ENCODE measurements at places on chromosomes 13 and 19. TPM values are rescaled to one million over a fixed set of nuclear protein-coding genes. Genes with fewer than 3 reads are reported as not detected.

Gene LYPD3
- total RNA-seq: 2.4 TPM

Gene KCNN4
- 0.72 TPM for total RNA-seq

Gene ZNF582
- 2.8 TPM for total RNA-seq

Gene NECTIN2
- 10.3 TPM for total RNA-seq

Gene CD79A
- 5.6 TPM for total RNA-seq

Gene C19orf73
- 2.3 TPM for total RNA-seq

Gene RNF225
- not detected for total RNA-seq

Gene PEX11G
- total RNA-seq: 0.33 TPM

Gene NXNL1
- not detected for total RNA-seq

Gene POU4F1
- not detected for total RNA-seq

Gene FARP1
- 1.2 TPM for total RNA-seq

DNA sequence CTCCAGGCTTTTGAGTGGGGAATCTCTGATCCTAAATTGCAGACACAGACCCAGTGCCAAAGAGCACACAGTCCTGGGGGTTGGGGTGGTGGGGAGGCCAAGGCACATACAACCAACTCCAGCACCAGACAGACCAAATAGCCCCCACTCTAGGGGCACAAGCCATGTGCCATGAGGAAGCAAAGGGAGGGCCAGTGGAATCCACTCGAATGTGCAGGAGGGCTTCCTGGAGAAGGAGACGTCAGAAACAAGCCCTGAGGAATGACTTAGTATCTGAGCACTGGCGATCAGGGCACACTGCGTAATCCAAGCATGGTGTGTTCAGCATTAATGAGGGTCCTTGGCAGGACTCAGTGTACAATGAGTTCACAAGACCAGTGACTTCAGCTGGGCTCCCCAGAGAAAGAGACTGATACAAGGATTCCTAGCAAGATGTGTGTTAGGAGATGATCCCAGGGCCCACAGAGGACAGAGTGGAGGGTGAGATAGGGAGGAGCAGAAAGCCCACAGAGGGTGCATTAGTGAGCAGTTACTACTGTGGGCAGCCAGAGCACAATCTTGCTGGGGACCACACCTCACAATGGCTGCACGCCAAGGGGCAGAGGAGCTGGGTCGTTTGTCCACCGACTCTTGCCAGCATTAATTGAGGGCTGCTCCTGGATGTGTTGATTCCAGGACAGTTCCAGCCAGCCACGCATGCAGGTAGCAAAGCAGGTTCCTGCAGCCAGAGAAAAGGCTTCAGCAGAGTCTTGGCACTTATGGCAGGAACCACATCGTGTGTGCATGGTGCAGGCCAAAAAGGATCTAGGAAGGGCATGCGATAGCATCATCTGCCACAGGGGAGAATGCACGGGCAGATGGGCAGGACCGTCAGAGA lies 152.6 kb upstream of the VSTM2B start:
- H3K36me3 ChIP-seq: no peaks in the 10 kb centered on the region
- no peak overlapping the region for H3K4me3 ChIP-seq
- DNase-seq: no peak
- H3K4me1 ChIP-seq: no peaks in the 10 kb centered on the region

GRCh38 chr19:17602872-17603510 lies 47.5 kb downstream of the COLGALT1 start:
- no peaks in the 10 kb centered on the region for H3K36me3 ChIP-seq
- no peak overlapping the region for H3K4me3 ChIP-seq
- H3K27me3 ChIP-seq: peaks cover 7% of the 10 kb centered on the region
- no peak for DNase-seq

GRCh38 chr19:11239377-11240000 lies at the start of gene ANGPTL8:
ANGPTL8 (plus strand) TSS chr19:11239619; CDS start chr19:11239638, 19 bp downstream.
- H3K36me3 ChIP-seq: no peaks in the 10 kb centered on the region
- peaks cover 8% of the 10 kb centered on the region for H3K4me1 ChIP-seq
- DNase-seq: no peak
- H3K27me3 ChIP-seq: no peaks in the 10 kb centered on the region
- no peak within 1 kb of the TSS for H3K27ac ChIP-seq

- no peaks in the 10 kb centered on the region for H3K36me3 ChIP-seq
- H3K27me3 ChIP-seq: no peaks in the 10 kb centered on the region
- H3K4me1 ChIP-seq: no peaks in the 10 kb centered on the region
- no peak for DNase-seq
Measured at GRCh38 chr13:76250211-76250610, 614.1 kb downstream of the LMO7 start.

DNA sequence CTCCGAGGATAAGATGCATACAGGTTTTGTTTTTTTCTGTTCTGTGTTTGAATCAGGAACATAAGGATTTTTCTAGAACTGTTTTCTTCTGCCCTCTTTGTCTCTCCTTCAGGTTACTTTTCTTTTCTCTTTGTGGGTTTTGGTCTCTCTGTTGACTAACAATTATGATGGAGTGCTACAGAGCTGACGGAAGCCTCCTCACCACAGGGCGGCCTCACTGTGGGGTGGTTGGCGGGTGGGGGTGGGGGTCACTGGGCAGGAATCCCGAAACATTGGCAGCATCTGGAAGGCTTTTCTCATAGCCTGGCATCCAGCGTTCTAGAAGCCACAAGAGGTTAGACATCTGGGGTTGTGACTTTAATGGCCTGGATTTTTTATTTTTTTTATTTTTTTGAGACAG lies 12.0 kb upstream of the MATK start:
- peak overlapping the region; percentile 75 for H3K27ac ChIP-seq
- DNase-seq: no peak
- H3K27me3 ChIP-seq: no peaks in the 10 kb centered on the region
- H3K4me3 ChIP-seq: no peak overlapping the region
- no peaks in the 10 kb centered on the region for H3K36me3 ChIP-seq

DNA sequence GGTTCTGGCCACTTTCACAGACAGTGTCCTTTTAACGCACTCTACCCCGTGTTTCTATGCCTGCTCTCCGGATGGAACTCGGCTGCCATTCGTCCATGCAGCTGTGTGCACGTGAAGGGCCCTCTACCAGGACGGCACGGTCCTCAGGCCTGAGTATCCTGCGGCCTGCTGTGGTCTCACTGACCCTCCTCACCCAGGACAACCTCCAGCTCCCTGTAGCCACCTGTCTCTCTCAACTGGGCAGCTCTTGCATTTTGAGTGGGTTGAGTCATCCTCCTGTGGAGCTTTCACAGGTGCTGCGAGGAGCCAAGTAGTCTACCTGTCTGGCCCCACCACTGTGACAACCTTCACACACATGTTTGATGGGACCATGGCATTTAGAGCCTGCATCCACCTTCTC lies 321.7 kb upstream of the TSHZ3 start:
- no peaks in the 10 kb centered on the region for H3K27me3 ChIP-seq
- no peak for DNase-seq
- no peaks in the 10 kb centered on the region for H3K4me1 ChIP-seq
- H3K36me3 ChIP-seq: no peaks in the 10 kb centered on the region
- H3K27ac ChIP-seq: no peak overlapping the region
- H3K4me3 ChIP-seq: no peak overlapping the region

GRCh38 chr19:41156207-41156606 lies 36.8 kb upstream of the CYP2S1 start:
- H3K4me3 ChIP-seq: no peak overlapping the region
- no peaks in the 10 kb centered on the region for H3K36me3 ChIP-seq
- H3K4me1 ChIP-seq: no peaks in the 10 kb centered on the region
- H3K27ac ChIP-seq: no peak overlapping the region

DNA sequence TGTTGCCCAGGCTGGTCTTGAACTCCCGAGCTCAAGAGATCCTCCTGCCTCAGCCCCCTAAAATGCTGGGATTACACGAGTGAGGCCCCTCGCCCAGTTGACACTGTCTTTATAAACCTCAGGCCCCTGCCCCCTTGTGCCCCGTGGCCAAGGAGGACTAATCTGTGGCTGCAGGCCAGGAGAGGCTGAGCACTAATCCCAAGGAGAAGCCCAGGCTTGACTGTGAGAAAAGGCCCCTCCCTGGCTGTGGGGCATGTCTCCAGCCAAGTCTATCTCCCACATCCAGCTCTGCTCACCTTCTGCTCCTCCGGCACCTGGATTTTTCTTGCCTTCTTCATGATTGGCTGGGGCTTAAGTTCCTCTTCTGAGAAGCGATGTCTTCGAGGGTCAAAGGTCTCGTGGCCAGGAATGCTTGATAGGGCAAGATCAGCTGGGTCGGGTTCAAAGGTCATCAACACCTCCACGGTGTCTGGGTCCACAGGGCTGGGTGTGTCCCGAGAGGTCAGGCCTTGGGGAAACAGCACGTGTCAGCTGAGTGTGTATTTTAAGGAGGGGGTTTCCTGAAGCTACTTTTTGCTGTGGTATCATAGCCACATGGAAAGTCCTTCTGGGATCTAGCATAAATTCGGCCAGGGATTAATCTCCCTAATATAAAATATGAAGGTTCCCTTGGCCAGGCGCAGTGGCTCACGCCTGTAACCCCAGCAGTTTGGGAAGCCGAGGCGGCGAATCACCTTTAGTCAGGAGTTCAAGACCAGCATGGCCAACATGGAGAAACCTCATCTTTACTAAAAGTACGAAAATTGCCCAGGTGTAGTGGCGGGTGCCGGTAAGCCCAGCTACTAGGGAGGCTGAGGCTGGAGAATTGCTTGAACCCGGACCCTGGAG lies 3.8 kb downstream of the DBP start:
- H3K27me3 ChIP-seq: no peaks in the 10 kb centered on the region
- peak overlapping the region; percentile 64 for H3K27ac ChIP-seq
- peaks cover 66% of the 10 kb centered on the region for H3K4me1 ChIP-seq
- no peak for DNase-seq
- no peak overlapping the region for H3K4me3 ChIP-seq
- peaks cover 37% of the 10 kb centered on the region for H3K36me3 ChIP-seq

DNA sequence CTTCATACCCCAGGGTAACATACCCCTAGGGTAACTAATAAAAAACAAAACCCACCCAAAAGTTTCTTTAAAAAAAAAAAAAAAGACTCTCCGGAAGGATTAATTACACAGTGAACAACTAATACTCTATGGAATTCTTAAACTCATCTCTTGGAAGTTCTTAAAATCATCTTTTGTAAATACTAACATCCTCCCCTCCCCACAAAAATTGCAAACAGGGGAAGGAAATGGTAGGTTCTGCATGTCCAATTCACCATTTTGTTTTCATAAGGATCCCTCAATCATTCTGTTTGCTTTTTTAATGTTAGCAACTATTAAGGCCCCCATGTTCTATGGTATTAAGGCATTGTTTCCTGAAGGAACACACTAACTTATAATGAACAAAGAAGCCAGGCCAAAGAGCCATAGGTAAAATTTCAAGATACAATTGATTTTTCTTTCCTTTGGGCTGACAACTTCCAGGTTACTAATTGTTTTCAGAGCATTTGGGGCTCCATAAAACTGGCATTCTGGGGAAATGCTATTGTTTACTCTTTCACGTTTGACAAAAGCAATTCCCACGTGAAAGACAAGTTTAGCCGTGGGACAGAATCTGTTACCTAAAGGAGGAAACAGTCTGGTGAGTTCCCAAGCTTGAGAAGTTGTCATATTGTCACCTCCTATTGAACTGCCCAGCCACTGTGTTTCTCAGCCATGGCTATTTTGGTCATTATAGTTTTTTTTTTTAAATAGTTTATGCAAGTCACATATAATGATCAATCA lies 107.0 kb downstream of the FLT1 start:
- DNase-seq: no peak
- H3K4me1 ChIP-seq: peaks cover 4% of the 10 kb centered on the region
- no peaks in the 10 kb centered on the region for H3K27me3 ChIP-seq

DNA sequence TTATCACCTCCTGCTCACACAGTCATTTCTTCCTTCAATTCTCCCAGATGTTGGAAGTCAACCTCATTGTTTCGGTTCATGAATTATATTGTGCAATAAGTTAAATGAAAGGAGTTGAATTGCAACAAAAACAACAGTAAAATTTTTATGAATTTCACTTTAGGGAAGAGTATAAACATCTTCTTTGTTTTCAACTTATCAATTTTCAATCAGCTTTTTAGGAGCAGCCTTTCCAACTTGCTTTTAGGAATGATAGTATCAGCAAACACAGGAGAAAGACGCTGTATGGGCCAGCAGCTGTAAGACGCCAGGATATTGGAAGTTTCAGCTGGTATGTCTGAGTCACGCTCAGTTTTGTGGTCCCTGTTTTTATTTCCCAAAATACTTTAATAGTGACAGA lies 132.5 kb upstream of the ARGLU1 start:
- no peaks in the 10 kb centered on the region for H3K27me3 ChIP-seq
- no peak overlapping the region for H3K27ac ChIP-seq
- no peaks in the 10 kb centered on the region for H3K4me1 ChIP-seq
- H3K4me3 ChIP-seq: no peak overlapping the region
- H3K36me3 ChIP-seq: no peaks in the 10 kb centered on the region
